Stimulated activated CD8-positive, alpha-beta memory T cell treated with anti-CD3 and anti-CD28 coated beads, Interleukin-4, amount 100 ng/mL, for 24 hours (primary cell): ENCODE measurements at places on chromosomes 6 and 20.
A peak's percentile ranks its signal among the peaks of the same experiment; 100 is the strongest.

GRCh38 chr6:3748208-3749066, 3.1 kb downstream of the PXDC1 start:
- no peak for DNase-seq

DNA sequence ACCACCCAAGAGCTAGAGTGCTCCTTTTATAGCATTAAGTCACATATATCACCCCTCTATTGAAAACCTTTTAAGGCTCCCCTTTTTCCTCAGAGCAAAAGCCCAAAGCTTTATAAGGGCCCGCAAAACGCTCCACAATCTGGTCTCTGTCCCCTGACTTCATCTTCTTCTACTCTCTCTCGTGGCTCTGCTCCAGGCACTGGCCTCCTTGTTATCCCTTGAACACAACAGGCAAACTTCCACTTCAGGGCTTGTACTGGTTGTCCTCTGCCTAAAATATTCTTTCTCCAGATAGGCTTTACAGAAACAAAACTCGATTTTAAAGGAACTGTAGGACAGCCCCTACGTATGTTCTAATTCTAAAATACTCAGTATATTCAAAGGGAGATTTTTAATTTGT, 44.0 kb upstream of the SPDEF start:
- DNase-seq, result no peak

DNA sequence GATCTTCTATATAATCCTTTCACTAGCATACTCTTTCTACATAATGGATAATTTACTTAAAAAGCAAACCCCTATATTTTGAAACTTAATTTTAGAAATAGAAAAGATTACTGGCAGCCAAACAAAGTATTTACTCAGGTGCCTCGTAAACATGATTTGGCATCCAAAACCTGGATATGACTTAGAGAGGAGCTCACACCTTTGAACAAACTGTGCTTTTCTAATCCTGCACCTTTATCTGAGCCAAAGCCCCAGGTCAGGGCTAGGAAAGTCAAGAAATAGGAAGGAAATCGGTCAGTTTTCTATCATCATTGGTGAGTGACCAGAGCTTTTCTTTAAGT, 170.9 kb downstream of the PHF3 start:
- DNase-seq, result no peak

GRCh38 chr6:72246926-72247325, 360.6 kb downstream of the RIMS1 start:
- no peak for DNase-seq

- DNase-seq, result no peak
These were observed 3.4 kb upstream of the KCNG1 start for GRCh38 chr20:51026269-51026668.

DNA sequence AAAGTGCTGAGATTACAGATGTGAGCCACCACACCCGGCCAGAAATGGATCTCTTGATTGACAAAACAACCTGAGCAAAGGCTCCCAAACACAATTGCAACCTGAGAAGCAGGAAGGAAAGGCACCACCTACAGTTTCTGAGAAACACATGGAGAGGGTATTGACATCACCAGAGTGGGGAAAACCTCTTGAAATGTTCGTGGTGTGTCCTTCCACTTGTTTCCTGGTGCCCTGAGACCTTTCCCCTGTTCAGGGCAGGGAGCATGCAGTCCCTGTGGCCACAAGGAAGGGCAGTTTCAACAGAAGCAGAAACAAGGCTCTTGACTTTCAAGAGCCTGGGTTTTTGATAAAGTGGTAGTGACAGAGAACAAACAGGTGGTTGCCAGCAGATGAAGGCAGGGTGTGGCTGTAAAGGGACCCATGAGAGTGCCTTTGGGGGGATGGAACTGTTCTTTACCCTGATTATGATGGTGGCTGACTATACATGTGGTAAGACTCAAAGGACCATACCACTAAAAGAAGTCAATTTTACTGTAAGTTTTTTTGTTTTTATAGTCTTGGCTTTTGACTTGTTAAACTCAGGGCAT, 3.2 kb upstream of the BPIFA1 start:
- DNase-seq, result no peak

GRCh38 chr6:85449388-85449817, 480 bp upstream of the NT5E start:
- DNase-seq, result peak; percentile 43

DNA sequence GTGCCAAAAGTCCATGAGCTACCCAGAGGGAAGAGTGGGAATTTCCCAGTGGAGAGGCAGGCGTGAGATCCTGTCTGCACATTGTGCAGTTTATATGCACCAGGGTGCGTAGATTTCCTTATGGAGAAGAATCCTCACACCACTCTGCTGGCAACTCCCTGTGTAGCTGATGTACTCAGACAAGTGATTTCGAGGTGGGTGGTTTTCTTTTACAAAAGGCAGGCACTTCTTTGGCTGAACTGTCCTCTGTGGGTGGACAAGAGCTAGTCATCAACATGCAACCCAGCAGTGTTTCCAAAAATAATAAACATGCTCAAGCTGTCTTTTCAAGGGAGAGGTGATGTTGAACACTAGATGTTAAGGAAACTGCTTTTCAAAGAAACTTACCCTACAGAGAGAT, 121.7 kb upstream of the NXT1 start:
- no peak for DNase-seq

DNA sequence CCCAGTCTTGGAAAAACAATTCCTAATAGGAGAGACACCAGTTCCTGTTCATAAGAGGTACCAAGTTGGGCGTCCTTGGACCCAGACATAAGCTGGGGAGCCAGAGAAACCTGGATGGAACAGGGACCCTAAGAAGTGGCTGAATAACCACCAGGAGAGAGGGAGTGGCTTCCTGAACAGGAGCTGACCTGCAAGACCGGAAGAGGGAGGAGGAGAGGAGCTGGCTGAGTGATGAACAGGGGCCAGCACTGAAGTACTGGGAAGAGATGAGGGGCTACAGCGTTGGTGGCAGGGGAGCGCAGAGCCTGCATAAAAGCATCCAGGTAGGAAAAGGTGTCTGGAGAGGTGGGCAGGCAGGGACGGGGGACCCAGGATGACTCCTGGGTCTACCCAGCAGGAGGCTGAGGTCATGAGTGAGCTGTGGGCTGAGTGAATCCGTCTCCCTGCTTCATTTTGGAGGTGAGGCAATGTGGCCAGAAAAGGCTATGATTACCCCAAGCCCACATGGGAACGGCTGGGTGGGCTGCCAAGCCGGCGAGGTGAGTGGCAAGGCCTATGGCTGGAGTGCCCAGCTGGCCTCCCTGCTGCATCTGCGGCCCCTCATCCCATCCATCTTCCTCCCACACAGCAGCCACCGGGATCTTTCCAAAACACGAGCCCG, 34.4 kb upstream of the ZFAND3 start:
- no peak for DNase-seq
